ENCODE measurements at places on chromosomes 2 and 18. TPM values are rescaled to one million over a fixed set of nuclear protein-coding genes. Genes with fewer than 3 reads are reported as not detected.

DNA sequence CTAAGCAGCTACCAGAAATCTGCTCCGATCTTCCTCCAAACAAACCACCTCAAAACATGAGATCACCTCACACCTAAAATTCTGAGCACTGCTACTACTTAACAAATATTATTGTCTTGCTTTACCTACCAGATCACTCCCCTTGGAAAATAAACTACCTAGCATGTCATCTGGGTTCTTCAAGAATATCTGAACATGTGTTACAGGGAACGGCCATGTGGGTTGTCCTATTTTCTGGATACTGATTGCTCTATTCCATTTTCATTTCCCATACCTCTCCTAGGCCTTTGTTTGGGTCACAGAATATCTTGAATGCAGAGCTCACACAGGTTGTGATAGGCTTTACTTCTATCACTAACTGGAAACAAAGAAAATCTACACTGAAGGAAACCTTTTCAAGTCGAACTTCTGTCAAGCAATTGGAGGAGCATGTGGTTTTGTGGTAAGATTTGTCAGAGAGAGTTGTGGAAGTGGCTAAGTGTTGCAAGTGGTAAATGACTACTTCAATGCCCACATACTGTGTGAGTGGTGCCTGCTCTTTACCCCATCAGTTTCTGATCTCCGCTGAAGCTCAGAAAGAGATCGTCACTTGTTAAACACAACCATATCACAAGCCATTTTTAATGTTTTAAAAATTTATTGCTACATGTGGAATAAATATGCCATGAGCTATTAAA lies 739.1 kb upstream of the ZEB2 start:
- no peak for DNase-seq

- no peak for DNase-seq
Measured at GRCh38 chr18:12476955-12477354, 69.2 kb downstream of the PRELID3A start.

GRCh38 chr18:13564579-13564978 lies 161.8 kb downstream of the FAM210A start:
- no peak for DNase-seq

COLEC11 gene
- 5.0 TPM for polyA plus RNA-seq

DNA sequence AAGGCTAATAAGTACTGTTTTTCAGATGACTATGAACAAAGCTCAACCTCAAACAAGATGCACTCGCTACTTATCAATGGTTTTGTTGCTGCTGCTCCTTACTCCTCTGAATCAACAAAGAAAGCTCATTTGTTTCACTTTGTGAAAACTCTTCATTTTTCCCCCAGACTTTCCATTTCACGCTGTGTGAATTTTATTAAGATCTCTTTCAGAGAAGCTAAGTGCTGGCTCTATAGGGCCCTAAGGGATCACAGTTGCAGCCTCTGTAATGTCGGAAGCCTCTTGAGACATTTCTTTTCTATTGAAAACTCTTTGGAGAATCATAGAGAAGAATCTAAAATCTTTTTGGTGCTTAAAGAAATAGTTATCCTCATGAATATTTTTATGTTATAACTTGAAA lies 209.8 kb downstream of the CD226 start:
- DNase-seq, result no peak

- DNase-seq, result no peak
Measured at GRCh38 chr18:25457601-25458000, 105.6 kb upstream of the ZNF521 start.

DNA sequence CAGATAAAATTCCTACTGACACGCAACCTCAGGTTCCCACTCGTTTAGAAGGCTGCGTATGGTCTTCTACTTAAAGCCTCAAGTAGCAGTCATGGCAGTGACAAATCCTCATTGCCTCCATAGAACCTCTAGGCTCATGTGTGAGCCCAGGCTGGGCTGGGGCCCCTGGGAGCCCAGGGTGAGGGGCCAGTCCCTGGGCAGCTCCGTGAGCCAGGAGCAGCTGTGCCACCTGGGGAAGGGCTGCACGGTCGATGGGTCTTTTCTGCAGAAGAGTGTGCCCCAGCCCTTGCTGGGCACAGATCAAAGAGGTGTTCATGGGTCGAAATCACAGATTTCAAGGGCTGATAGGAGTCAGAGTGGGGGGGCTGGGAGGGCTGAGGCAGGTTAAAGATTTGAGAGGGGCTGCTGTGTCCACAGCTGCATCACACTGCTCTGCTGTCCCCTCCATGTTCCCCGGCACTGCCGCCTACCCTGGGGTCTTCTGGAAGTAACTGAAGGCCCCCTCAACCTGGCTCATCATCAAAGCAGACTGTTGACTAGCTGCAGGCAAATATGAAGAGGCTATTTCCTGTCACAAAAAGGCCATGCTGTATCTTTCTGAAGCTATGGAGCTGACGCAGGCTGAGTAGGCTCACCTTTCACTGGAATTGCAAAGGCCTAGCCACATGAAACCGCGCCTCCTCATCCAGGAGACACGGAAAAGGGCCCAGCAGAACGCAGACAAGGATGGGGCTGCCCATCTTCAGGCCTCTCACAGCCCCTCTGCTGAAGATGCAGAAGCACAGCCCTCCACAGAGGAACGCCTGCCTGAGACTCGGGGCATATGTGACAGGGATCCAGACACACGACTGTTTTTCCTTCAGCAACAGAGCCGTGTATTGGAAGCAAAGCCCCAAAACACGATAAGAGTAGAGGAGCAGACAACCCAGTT lies 35.7 kb upstream of the ALPP start:
- no peak for DNase-seq

SKOR2 gene
- polyA plus RNA-seq, result not detected

- DNase-seq, result no peak
Measured at GRCh38 chr2:236498369-236498768, 71.3 kb upstream of the ACKR3 start.

TSPYL6 gene
- polyA plus RNA-seq, result not detected

DNA sequence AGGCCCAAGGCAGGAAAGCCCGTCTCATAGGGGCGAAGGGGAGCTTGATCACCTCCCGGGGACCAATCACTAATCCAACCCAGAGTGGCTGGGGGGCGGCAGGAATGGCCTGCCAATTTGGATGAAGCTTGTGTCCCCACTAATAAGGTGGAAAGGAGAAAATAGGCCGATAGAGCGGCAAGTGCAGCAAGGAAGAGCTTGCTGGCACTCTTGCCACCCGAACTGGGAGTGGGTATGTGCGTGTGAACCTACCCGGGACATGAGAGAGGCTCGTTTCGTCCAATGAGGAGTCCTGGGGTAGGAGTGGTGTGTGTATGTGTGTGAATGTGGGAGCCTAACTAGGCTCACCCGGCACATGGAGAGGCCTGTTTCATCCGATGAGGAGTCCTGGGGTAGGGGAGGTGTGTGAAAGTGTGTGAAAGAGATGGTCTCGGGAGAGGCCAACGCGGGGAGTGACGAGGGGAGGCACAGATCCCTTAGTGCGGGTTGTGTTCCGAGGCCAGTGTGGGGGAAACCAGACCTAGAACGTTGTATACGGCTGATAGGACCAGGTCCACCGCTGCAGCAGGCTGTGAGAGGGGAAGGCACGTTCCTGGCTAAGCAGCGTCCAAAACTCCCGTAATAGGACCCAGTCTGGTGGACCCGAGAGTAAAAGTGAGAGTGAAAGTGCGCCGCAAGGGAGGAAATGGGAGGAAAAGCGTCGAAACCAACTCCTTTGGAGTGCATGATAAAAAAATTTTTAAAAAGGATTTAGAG lies 47.1 kb upstream of the SELENOI start:
- DNase-seq, result peak; percentile 54

AQP12B gene
- polyA plus RNA-seq, result not detected

DNA sequence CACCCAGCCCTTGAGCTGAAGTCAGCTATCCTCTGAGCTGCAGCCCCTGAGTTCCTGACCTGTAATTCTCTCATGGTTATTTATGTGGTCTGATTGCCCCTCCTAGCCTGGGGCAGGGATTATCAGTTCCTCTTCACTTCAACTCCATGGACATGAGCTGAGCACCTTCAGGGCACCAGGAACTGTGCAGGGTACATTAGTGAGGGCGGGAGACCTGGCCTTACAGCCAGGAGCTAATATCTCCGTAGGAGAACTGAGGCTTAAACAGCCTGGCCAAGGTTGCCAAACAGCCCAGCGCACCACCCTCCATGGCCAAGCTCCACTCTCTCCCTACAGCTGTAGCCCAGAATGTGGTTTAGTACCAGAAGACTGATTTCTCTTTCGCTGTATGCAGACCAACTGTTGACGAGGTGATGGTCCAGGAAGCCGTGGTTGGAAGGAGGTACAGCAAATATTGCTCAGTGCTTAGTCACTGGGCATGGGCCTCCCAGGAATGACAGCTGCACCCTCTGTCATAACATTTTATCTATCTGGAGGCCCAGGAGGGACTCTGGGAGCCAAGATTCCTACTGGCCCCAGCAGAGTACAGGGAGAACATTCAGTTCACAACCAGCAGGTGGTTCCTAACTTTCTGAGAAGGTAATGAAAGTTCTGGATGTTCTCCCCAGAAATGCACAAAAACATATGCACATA lies 228.7 kb upstream of the SIX2 start:
- DNase-seq, result no peak

PIK3C3 gene
- polyA plus RNA-seq, result 77.2 TPM

- no peak for DNase-seq
Measured at GRCh38 chr2:69604836-69605235, 38.7 kb downstream of the AAK1 start.

DNA sequence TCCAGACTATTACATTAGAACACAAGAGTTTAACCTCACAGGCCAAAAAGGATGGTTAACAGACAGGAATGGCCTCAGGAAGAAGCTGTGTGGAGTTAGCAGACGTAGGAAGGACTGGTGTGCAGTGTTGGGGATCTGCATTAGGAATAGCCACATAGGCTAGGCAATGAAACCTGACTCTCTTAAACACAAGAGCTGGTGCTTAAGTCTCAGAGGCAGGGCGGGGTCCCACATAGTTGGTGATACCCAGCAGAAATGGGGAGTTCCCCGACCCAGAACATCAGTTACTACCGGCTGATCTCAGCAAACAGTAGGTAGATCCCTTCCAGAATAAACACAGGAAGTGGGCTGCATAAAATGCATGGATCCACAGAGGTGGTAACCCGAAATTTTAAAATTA lies 64.1 kb downstream of the CCDC93 start:
- DNase-seq, result no peak

GRCh38 chr2:20612925-20613916 lies 37.7 kb downstream of the HS1BP3 start:
- DNase-seq, result no peak

- no peak for DNase-seq
Measured at GRCh38 chr2:133862400-133862977, 294.2 kb upstream of the NCKAP5 start.

DNA sequence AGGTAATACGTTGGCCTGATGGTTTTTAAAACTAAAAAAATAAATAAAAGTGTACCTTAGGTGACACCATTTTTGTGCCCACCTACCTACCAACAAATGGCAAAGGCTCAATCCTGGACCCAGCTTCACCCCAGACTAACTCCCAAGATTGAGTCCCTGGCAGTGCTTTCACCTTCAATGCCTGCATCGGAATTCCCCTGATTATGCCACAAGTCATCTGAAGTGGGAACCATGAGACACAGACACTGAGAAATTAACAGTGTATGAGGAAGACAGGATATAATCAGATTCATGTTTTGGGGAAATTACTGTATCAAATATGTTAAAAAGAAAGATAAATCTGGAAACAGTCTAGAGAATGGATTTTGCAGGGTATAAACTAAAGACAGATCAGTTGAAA lies 41.6 kb downstream of the ZBTB14 start:
- no peak for DNase-seq

- DNase-seq, result no peak
Measured at GRCh38 chr18:62106271-62106670, 80.6 kb downstream of the PIGN start.

GRCh38 chr2:12669036-12669435 lies 47.7 kb upstream of the TRIB2 start:
- no peak for DNase-seq

MAP3K19 gene
- polyA plus RNA-seq, result 2.9 TPM

DNA sequence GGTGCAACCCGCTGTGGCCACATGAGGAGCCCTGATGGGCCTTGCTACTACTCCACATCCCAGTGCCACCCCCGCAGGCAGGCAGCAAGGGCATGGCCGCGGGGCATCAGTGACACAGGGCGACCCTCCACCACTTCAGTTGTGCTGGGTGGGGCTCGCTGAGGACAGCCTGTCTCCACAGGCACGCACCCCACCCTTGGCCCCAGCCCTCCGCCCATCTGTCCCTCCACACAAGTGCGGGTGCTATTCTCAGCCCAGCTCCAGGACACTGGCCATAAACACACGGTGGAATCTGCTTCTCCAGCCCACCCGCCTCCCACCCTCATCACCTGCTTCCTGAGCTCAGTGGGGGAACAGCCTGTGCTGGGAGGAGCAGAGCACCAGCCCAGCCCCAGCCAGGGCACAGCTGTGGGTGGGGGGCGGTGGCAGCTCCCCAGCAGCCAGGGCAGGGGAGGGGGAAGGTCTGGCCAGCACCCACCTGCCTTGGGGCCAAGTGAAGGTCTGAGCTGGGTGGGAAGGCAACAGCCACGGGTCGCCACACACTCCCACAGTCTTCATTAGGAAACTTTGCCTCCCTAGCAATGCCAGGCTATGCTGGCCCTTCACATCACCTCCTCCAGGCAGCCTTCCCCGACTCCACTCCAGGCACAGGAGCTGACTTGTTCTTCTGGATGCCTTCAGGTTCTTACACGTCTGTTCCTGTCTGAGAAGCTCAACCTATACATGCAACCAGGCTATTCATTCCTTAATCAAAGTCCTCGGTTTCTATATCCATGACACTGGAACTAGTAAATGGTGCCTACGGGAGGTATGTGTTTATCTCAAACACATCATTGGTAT lies 16.5 kb downstream of the BIN1 start:
- DNase-seq, result no peak

RGPD3 gene
- 0.09 TPM for polyA plus RNA-seq

DNA sequence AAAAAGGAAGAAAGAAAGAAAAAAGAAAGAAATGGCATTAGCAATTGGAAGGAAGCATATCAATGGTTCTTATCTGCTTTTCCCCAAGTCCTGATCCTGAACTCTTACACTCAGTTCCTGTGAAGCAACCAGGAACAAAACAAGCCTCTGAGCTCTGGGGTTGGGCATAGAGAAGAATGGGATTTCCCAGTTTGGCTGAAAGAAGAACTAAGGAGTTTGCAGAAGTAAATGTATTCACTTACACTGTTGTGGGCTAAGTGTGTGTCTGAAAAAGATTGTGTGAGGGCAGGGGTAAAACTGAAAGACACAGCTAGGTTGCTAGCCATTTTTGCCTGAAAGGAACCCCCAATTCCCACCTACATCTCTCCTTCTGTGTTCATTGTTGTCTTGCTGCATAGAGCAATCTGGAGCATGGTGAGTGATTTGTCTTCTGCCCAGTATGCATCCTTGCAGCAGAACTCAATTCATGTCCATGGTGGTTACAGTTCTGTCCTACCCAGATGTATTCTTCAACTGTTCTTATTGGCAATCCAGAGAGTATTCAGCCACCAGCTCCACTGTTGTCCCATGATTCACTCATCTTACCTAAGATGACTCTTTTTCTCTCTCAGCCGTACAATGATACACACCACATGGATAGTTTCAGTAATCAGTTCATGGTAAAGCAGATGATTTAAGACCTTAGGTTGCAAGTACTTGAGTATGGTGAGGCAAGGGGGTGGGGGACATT lies 348.7 kb downstream of the ARHGAP15 start:
- no peak for DNase-seq

GRCh38 chr2:239035361-239035814 lies 187.5 kb downstream of the TWIST2 start:
- DNase-seq, result no peak

All from right lung (tissue), 10 donors.